ENCODE measurements at places on chromosomes 4 and X.

DNA sequence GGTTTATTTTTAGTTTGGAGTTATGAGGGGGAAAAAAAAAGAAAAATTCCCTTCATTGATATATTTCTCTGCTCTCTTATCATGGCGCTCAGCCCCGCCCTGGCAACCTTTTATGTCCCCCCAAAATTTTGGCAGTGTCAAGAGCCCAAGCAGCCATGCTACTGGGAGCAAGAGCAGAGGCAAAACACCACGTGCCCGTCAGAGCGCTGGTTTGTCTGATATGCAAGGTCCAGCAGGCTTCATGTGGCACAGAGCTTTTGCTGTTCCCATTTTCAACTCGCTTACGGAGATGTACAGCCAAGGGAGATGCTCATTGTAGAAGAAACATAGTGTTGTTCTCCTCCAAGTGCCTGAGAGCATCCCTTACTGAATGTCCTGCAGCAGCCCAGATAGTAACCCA is 27.3 kb downstream of the SLITRK2 start:
- no peak for DNase-seq

- DNase-seq, result peak; percentile 90
Measured at GRCh38 chr4:111027526-111027925, 404.6 kb upstream of the PITX2 start.

DNA sequence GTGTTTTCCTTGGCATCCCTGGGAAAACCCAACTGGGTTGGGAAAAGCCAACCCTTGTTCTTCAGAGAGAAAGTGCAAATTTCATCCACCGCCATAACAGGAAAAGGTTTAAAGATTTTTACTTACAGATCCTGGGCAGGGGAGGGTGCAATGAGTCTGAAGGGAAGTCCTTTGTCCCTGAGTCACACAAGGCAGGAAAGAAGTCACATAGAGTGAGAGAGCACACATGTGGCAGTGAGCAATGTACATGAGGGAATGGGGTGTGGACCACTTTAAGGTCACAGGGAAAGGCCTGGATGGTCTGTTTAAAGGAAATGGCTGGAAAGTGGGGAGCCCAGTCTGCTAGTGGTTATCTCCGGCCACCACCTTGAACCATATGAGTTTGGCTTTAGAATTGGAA is 248.9 kb downstream of the HS3ST1 start:
- DNase-seq, result no peak

DNA sequence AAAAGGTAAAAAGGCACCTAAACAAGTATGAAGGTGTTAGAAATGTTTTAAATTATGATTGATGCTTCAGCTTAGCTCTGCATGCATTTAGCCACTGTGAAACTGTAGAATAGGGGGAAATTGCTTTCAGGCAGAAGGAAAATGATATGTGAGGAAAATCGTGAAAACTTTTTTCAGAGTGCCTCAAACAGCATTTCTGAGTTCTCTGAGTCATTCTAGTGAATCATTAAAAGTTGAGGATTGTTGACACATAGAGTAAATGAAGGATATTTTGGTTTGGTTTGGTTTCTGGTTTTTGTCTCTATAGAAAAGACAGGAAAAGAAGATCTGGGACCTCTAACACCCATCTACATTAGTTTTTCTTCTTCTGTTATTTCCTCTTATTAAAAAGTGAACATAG is 332.5 kb upstream of the TRAM1L1 start:
- no peak for DNase-seq

DNA sequence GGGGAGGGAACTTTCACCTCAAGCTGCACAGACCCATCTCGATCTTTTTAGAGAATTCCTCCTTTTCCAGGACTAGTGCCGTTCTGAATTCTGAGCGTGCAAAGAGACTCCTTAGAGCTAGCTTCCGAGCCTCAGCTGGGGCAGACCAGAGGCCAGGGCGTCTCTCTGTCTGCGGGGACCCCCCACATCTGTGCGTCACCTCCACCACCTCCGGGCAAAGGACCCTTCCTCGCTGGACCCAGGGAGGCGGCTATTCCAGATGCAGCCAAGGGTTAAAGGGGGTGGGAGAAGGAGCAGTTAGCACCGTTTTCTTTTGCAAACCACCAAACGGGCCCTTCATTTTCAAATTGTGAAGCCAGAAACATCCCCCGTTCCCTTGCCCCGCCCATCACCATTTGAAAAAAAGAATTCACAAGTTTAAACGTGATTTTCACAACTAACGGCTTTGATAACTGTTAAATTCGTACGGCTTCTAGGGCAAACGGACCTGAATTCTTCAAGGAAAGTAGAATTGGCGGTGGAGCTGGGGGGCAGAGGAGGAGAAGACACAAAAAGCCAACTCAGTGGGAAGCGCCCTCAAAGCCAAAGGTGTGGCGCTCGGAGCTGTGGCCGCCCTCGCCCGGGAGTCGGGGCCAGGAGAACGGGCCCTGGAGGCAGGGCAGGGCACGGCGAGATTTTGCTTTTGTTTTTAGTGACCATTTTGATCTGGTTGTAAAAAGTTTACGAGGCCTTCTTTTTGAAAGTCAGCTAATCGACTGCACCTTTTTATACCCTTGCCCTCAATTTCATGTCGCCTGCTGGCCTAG is 3.3 kb upstream of the PDGFRA start:
- peak; percentile 16 for DNase-seq

- no peak for DNase-seq
Measured at GRCh38 chr4:163703251-163703650, 208.8 kb downstream of the TMA16 start.

DNA sequence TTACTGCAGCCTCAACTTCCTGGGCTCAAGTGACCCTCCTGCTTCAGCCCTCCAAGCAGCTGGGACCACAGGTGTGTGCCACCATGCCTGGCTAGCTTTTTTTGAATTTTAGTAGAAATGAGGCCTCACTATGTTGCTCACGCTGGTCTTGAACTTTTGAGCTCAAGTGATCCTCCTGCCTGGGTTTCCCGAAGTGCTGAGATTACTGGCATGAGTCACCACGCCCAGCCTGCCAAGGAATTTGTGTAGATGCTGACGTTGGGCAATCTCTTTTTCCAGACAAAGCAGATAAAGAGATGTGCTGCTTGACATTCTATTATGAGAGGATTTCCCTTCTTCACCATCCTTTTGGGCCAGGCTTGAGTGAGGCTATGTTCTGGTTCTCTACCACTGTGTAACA is 254.5 kb upstream of the RPS6KA3 start:
- DNase-seq, result peak; percentile 85

- DNase-seq, result peak; percentile 78
Measured at GRCh38 chrX:21985332-21985777, 44.8 kb downstream of the SMS start.

GRCh38 chr4:182240161-182241130 is 2.8 kb upstream of the TENM3 start:
- DNase-seq, result peak; percentile 85

GRCh38 chrX:153592091-153592833 is 6.7 kb downstream of the CCNQ start:
- DNase-seq, result no peak

DNA sequence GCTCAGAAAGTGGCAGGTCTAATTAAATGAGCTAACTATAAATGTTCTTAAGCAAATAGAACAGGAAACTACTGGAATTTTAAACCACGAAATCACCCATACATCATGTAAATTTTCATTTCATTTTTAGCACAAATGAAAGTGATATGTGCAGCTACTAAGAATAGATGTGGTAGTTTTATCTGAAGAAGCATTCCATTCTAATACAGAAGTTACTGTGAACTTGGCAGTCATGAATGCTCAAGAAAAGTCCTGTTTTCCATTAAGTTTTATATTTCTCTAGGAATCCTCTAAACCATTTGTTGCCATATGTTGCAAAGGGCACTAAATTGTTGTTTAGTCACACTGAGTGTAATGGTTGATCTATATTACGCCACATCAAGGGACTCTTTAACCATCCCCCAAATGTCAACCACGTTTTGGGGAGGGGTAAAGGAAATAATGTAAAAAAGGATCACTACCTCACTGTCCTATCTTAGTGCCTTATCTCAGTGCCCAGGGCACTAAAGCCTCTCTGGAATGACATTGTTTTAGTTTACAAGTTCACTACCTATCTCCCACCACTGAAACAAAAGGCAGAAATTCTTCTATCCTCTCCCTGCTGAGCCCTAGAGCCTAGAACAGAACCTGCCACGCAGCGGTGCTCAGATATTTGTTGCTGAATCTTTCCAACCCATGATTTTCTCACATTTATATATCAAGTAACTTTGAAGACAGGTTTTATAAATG is 118.0 kb downstream of the SHISA3 start:
- DNase-seq, result no peak

All from iris pigment epithelial cell (primary cell).